Stimulated activated CD8-positive, alpha-beta memory T cell treated with anti-CD3 and anti-CD28 coated beads, Interleukin-4, amount 100 ng/mL, for 1 hour (primary cell): ENCODE measurements at places on chromosomes 3 and 15.

DNA sequence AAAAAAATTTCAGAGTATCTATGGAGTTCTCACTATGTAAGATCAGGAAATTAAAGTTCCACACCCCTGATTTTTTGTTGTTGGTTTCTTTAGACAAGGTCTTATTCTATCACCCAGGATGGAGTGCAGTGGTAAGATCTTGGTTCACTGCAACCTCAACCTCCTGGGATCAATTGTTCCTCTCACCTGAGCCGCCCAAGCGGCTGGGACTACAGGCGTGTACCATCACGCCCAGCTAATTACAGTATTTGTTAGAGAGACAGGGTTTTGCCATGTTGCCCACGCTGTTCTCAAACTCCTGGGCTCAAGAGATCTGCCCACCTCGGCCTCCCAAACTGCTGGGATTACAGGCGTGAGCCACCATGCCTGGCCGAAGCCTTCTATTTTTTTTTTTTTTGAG lies 12.4 kb downstream of the QRICH1 start:
- DNase-seq = no peak

- no peak for DNase-seq
Measured at GRCh38 chr3:36380221-36381031, at the start of gene STAC. Gene STAC (plus strand): TSS chr3:36380504. CDS start chr3:36380644, 140 bp downstream.

GRCh38 chr15:65901336-65901735 lies 32.0 kb downstream of the RAB11A start:
- no peak for DNase-seq

DNA sequence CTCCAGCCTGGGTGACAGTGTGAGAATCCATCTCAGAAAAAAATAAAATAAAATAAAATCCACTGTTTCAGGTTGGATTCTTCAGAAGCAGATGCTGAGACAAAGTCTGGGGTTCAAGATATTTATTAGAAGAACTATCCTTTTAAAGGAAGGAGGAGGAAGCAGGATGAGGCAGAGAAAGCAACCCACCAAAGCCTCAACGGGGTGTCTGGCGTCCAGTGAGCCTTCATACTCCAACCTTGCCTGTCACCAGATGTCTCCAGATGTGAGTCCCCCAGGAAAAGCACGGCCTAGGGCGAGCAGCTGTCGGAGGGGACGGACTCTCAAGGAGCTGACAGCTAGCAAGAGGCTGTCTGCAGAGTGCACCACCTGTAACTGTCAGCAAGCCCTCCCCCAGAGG lies 37.3 kb downstream of the MB21D2 start:
- DNase-seq = no peak

GRCh38 chr15:65688462-65688861 lies 66.7 kb downstream of the SLC24A1 start:
- DNase-seq = no peak

GRCh38 chr3:97884586-97885123 lies 62.8 kb downstream of the CRYBG3 start:
- no peak for DNase-seq

DNA sequence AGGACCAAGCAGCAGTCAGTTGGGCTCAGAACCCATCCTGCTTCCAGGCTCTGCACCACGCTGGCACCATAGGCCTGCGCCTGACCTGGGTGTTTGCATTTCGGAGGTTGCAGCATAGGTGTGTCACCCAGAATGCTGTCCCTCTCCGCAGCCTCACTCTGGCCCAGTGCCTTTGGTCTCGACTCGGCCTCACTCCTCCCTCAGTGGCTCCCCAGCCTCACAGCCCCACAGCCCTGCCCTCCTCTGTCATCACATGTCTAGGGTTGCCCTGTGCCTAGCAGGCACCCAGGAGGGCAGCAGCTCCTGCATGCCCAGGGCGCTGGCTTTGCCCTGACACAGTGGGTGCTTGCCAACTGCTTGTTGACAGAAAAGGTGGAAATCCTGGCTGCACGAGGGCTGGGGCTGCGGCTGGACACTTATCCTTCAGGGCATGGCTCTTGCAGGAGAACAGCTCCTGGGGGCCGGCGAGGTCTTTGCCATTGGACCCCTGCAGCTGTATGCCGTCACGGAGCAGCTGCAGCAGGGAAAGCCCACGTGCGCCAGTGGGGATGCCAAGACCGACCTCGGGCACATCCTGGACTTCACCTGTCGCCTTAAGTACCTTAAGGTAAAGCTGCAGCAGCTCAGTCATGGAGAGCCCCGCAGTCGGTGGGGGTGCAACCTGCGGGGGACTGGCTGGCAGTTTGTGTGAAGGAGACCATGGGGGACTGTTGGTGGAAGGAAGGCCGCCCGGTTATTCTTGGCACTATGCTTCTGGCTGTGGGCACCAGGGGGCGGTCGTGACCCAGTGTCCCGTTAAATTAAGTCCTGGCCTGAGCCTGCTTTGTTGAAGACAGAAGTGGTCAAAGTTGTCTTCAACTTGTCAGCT lies 16.2 kb downstream of the NISCH start:
- no peak for DNase-seq

DNA sequence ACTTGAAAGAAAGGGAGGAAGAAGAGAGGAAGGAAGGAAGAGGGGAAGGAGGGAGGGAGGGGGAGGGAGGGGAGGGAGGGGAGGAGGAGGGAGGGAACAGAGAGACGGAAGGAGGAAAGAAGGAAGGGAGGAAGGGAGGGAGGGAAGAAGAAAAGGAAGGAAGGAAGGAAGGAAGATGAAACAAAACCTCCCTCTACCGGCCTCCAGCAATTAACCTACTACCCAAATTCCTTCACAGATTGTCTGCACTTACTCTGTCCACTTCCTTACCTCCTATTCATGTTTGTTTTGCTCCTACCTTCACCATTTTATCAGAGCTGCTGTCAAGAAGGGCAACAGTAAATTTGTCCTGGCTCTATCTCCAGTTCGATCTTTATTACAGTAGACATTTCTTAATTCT lies 44.6 kb upstream of the BCL6 start:
- no peak for DNase-seq
